ENCODE measurements at places on chromosomes 3 and 15. TPM values are rescaled to one million over a fixed set of nuclear protein-coding genes. Genes with fewer than 3 reads are reported as not detected.

DNA sequence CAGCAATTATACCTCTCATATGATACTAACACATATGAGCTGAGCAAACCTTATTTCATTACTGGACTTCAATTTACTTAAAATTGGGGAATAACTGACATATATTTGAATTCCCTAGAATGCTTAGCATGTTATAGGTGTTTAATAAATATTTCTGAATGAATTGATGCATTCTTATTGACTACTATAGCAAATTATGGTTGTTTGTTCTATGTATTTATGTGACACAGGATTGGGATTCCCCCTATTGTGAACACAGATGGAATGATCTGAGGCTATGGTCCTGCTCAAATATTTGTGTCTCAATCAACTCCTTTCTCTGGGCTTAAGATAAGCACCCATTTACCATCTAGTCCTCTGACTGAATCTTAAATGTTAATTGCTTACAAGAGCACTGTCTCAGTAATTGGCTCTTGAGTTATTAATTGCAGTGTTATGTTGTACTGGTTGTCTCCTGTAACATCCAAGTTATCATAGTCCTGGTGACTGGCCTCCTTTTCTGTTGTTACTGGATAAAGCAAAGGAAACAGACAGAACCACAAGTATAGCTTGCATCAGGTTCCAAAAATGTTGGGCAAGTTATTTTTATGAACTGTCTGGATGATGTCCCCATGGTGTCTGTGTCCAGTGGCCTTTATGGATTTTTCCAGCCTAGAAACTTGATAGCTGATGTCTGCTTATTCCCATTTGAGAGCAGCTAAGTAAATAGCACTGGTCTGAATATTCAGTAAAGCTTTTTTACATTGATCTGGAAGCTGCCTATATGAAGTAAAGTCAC lies 2.3 kb upstream of the UACA start:
- DNase-seq: no peak

- DNase-seq: no peak
These were observed 107.5 kb upstream of the SOX2 start for GRCh38 chr3:181604267-181604666.

GOLGA6L9 gene
- 1.5 TPM for total RNA-seq

NPAP1 gene
- total RNA-seq: not detected

CHRNA3 gene
- total RNA-seq: 0.81 TPM

DNA sequence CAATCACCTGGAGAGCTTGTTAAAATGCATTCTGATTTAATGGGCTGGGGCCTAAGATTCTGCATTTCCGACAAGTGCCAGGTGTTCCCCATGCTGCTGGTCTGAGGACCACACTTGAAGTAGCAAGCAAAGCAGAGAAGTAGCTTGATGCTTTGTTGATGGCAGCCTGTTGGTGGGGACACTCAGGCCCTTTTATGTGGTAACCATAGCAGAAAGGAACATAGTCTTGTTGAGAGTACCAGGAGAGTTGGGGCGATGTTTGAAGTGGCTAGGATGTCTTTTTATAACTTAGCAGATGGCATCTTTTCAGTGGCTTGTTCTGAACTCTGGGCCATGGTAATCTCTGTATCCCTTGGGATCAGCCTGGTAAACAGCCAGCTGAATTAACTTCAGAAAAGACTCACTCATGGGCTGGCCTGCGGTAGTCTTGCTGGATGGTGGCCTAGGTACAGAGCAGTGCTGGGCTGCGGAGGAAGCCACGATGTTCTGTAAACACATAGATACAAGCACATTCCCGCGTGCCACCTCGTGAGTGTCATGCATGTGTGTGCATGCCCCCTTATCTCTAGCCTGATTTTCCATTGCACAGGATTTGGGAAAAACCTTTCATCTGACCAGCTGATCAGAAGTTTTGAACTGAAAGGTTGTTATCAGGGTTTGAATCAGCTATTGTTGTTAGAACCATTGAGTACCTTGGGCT lies 292.4 kb upstream of the LRRFIP2 start:
- DNase-seq: peak; percentile 39

DNA sequence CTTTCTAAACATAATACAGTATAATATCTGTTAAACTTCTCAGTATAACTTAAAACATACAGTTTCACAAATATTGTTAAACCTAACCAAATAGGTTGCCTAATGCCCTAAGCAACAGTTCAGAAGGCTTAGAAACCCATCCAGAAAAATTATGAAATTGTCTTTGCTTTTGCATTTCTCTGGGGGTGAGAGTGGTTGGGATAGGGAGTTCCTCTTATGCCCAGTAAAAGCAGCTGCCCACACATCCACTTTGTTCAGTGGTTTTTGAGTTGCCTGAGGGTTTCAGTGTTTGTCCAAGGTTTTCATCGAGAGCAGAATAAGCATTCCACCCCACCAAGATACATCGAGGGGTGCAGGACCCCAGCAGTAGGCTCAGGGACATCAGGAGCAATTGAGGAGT lies 179.4 kb downstream of the CDIN1 start:
- DNase-seq: no peak

GRCh38 chr3:99639579-99639978 lies 1.2 kb downstream of the COL8A1 start:
- no peak for DNase-seq

DNA sequence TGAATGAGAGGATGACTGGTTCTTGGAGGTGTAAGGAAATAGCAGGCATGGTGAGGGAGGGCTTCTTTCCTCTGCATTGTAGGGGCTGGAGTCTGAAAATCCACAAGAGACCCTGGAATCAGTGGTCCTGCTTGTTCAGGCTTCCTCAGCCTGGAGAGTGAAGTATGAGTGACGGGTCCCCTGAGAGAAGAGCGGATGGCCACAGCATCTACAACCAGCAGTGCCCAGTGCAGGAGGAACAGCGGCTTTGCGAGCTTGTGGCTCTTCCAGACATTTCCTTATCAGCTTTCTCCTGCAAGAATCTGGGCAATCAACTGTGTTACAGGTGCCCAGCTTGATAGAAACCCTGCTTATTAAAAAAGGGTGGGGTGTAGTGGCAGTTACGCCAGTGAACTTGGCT lies 97.0 kb upstream of the HES1 start:
- DNase-seq: no peak

DNA sequence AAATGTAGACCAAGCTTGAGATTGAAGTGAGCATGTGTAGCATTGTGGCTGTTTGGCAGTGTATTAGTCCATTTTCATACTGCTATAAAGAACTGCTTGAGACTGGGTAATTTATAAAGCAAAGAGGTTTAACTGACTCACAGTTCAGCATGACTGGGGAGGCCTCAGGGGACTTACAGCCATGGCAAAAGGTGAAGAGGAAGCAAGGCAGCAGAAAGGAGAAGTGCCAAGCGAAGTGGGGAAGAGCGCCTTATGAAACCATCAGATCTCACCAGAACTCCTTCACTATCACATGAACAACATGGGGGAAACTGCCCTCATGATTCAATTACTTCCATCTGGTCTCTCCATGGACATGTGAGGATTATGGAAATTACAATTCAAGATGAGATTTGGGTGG lies 8.6 kb upstream of the CERS3 start:
- DNase-seq: no peak

DNA sequence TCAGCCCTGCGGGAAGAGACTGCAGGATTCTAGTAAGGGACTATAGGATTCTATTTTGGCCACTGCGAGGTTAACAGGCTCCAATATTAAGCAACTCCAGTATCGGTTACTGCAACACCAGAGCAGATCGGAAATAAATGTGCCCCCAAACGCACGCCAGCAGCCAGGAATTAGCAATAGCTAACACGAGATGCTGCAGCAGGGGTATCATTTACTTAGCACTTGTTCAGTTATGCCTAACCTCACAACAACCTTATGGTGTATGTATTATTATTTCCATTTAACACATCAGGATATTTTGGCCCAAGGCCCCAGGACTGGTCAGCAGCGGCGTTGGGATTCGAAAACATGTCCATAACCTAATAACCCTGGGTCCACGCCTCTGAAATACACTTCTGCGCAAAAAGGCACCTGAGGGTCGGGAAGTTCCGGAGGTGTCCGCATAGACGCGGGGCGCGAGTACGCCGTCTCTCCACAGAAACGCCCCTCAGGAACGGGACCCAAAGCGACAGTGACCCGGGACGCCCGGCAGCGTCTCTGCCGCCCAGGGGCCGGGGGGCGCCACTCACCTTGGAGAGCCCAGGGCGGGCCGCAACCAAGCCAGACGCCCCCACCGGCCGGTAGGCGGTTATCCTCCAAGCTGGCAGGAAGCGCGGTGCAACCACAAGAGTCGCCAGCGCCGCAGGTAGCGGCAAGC lies 681 bp downstream of the PIK3CB start:
- DNase-seq: no peak

UPK1B gene
- total RNA-seq: not detected

GRCh38 chr15:69583626-69584025 lies 131.0 kb downstream of the RPLP1 start:
- DNase-seq: no peak

DNA sequence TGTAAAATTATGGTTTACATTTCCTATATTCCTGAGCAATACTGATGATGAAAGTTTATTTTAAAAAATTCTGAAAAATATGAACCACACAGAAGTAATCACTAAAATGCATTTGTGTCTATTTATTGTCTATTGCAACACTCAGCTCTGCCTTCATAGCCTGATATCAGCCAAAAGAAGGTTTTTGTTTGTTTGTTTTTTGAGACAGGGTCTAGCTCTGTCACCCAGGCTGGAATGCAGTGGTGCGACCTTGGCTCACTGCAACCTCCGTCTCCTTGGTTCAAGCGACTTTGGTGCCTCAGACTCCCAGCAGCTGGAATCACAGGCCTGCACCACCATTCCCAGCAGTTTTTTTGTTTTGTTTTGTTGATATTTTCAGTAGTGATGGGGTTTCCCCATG lies 1560.2 kb downstream of the SI start:
- DNase-seq: no peak

EFHB gene
- 3.0 TPM for total RNA-seq

MEIS2 gene
- 77.9 TPM for total RNA-seq

DNA sequence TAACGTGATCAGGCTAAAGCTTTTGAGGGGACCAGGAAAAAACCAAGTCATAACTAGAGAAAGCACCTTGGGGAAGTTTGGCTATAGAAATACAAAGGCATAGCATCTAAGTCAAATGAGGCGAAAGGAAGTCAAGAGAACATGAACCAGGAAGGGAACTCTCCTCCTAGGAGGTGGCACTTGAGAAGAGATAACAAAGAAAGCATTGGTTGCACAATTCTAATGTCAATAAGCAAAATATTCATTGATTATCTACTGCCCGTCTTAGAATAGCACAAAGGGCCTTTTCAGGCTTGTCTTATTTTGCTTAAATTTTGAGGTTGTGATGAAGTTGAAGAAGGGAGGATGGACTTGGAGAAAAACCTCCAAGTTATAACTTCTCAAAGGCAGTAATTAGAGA lies 73.4 kb downstream of the ALCAM start:
- no peak for DNase-seq

DNA sequence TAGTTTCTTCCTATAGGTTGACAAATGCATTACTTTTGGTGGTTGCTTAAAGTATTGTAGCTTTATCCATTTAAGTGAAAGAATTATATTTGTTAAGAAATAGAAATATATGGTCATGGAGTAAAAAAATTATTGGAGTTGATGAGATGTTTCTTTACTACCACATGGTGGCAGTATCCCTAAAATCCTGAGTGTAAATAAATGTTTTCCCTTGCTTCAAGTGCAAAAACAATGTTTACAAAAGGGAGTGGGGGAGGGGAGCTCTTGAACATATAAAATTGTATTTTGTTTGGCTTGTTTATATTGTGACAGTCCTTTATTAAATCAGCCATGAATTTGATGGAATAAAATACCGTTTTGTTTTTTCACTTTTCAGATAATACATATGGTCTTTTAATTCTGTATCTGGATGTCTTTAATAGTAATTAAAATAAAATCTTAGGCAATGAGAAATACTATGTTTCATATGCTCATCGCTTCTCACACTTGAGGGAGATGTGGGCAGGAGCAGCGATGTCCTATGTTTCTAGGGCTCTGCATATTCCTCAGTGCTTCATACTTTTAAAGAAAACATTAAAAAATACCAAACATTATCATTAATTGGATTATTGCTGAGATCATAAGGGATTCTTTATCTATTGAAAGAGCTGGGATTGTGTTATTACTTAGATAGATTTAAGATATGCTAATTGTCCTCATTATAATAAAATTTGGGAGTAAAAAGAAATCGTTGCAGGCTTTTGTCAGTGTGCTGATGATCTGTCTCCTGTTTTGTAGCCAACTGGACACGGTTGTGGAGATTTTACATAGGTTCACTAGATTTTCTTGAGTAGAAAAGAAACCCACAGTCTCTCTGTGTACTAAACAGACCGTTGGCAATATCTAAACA lies 349.7 kb downstream of the TUSC7 start:
- DNase-seq: no peak

- no peak for DNase-seq
These were observed 106.2 kb downstream of the TLE3 start for GRCh38 chr15:69991551-69991980.

- DNase-seq: peak; percentile 74
These were observed 60.3 kb downstream of the DIPK2A start for GRCh38 chr3:144031938-144032337.

TRAT1 gene
- 0.06 TPM for total RNA-seq

GRCh38 chr3:49378249-49378895 lies 20.2 kb upstream of the GPX1 start:
- DNase-seq: no peak

DNA sequence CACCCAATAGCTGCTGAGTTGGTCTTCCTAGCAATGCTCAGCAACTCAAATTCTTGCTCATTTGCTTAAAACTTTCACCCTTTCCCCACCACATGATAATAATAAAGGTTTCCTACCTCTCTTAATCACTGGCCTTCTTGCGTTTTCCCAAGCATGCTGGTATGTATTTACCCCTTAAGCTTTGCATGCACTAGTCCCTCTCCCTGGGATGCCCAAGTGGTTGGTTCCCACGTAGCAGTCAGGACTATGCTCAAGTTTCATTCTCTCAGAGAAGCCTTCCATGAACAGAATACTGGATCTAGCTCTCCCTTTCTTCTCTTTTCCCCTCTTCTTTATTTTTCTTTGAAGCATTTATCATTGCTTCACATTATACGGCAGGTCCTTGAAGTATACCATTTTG lies 108.8 kb downstream of the KBTBD8 start:
- DNase-seq: no peak

DNA sequence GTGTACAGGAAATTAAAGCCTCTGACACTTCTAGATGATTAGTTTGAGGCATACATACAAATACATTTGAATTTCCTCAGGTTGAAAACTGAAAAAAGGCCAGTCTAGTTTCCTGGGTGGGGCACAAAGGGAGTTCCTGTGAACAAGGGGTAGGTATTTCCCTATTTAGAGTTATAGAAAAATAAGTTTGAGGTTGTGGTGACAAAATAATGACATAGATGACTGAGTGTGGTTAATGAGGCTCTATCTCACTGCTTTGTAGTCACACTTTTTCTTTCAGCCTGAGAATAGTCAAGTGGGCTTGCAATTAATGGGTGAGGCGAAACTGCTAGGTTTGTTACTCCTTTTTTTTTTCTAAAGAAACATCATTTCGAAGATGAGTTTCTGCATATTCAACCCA lies 4.3 kb downstream of the SLCO3A1 start:
- no peak for DNase-seq

All from adrenal gland (tissue), 19 donors.